KG1 (cell line): ENCODE measurements at places on chromosomes 11 and 22.
A peak's percentile ranks its signal among the peaks of the same experiment; 100 is the strongest.

- DNase-seq, result no peak
Observed at GRCh38 chr22:33057363-33057995, 702 bp downstream of the SYN3 start.

DNA sequence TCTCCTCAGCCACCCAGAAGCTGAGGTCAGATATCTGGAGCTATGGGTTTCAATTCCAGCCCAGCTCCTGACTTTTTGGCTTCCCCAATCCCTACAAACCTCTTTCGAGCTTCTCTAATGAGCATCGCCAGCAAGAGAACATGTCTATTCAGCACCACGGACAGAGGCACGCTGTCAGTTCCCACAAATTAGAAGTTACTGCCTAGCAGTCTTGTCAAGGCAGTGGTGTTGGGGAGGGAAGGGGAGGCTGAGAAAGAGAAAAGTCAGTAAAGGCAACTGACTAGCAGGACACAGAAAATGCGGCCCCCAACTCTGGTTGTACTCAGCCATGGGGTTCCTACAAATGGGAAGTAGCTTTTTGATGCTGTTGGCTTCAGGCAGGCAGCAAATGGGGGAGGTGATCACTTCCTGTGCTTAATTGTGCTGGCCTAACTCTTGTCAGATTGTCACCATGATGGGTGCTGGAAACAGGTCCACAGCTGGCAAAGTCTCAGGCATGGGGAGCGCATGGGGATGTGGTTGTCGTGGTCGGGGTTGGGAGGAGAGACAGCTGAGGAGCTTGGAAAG is 205.9 kb downstream of the ST3GAL4 start:
- peak; percentile 53 for DNase-seq

- DNase-seq, result no peak
Observed at GRCh38 chr22:43236411-43237166, 49.7 kb upstream of the TTLL12 start.

GRCh38 chr22:20279662-20280134 is 11.6 kb upstream of the RTN4R start:
- no peak for DNase-seq

- no peak for DNase-seq
Observed at GRCh38 chr11:110032259-110032658, 60.9 kb upstream of the ZC3H12C start.

- no peak for DNase-seq
Observed at GRCh38 chr11:60700689-60701468, 1.5 kb downstream of the MS4A8 start.
